ENCODE measurements at places on chromosomes 12 and 14.

DNA sequence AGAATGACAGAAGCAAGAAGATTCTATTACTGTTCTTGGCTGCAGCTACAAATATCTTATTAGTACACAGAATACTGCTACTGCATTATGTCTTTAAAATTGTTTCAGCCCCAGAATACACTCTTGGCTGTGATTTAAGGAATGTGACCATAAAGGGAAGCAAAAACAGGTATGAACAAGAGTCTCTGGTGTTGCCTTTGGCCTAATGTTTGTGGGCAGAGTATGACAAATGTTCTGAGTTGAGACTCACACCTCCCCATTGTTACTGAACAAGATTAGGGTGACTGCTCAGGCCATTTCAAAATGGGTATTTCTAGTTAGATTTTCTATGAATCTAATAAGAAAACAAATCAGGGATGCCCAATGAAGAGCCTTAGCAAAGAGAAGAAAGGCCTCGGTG, 28.5 kb downstream of the TTC6 start:
- DNase-seq = no peak

DNA sequence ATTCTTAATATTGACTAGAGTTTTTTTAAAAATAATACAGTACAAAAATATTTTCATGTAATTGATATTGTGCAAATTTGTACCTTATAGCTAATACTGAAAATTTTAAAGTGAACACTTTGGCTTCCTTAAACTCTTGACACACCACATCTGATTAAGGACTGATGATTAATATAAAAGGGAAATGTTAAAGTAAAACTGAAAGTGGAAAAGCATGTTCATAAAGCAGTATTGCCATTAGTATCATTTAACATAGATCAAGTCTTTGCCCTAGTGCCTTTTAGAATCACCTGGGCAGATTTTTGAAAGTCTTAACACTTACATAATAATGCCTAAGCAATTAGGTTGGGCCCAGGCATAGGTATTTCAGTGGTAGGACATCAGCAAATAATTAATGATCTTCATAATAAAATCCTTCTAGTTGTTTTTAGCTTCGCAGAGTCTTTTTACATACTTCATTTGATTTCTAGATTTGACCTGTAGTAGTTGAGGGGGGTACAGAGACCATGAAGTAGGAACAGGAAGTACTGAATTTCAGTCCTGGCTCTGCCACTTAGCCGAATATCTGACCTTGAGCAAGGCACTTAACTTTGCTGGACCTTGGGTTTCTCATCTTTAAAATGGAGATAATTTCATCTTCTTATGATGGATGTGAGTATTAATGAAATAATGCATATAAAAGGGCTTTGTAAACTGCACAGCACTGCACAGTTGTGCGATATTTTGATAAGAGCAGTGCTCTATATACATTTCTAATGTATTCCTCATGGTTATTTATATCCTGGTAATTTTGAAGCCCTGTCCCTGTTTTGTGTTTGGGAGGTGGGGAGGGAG, 43.7 kb downstream of the MARK3 start:
- DNase-seq = no peak

DNA sequence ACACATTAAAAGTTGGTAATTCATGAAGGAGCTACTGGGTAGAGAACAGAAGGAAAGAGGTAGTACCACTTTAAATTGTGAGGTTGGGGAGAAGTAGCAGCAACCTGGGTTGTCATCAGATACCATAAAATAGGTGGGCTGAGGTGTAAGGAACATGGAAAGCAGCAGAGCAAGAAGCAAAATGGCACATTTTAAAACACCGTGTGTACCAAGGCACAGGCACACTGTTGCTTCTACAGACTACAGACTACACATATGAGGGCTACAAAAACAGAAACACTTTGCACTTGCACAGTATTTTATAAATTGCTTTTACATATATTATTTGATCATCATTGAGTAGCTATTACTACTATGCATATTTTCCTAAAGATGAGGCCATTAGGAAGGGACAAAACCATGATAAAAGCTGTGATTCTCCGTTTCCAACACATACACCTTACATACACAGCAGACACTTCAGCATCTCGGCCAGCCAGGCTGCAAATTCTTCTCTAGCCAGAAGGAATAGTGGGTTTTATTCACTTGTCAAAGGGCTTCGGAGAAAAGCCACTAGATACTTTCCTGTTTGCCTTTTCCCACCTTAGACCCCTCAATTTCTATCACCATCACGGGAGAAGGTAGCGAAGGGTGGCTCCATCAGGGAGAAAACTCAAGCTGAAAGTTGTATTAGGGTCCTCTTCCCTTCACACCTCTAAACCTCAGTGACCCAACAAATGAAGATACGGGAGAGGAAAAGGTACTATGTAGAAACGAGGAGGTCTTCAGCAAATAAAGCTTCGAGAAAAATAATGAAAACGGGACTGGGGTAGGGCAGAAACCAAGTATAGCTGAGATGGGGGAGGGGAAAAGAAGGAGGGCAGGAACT, 1.6 kb downstream of the PYM1 start:
- no peak for DNase-seq

GRCh38 chr12:11870041-11870451, 200.7 kb upstream of the BCL2L14 start:
- DNase-seq = no peak

GRCh38 chr14:101101456-101102056, 198.0 kb upstream of the RTL1 start:
- no peak for DNase-seq

DNA sequence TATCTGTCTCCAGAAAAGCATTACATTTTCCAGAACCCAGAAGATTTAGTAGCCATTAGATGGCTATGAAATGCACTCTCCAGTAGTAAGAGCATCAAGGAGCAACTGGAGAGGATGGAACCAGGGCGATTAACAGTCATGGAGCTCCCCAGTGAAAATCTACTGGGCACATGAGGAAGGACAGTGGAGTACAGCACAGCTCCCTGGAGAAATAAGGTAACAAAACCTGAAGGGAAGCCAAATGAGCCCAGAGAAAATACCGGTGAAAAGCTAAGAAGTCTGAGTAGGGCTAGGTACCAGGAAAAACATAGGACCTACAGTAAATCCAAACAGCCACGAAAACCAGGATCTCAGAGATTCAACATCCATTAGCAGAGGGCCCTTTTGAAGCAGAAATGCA, 21.6 kb downstream of the SOX5 start:
- DNase-seq = no peak

GRCh38 chr14:76272349-76272748, 103.6 kb upstream of the ESRRB start:
- DNase-seq = no peak

DNA sequence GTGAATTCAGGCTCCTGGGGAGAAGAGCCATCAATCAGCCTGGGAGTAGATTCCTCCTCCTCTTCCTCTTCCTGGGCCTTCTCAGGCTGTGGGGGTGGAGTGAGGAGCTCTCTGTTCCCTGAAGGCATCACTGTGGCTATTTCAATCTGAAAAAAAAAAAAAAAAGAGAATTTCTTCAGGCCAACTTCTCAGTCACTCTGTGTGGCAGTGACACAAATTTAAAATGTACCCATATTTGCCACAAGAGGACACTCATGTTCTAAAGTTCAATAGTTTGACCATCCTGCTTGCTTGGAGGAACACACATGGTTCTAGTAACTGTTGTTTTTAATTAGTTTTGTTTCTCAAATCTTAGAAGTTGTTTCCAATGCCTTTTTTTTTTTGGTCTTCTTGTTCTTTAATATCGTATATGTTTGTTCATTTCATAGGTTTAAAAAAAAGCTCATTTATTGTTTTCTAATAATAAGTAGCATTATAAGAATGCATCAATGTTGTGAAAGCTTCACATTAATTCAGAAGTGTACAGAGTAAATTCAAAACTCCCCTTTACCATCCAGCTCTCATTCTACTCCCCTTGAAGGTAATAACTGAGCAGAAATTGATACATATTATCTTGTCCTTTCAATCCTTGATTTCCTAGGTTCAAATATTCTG, 23.3 kb upstream of the CCER1 start:
- DNase-seq = no peak
